Right hindlimb (tissue), 1 donor: ENCODE measurements at places on chromosomes 1 and 21.

DNA sequence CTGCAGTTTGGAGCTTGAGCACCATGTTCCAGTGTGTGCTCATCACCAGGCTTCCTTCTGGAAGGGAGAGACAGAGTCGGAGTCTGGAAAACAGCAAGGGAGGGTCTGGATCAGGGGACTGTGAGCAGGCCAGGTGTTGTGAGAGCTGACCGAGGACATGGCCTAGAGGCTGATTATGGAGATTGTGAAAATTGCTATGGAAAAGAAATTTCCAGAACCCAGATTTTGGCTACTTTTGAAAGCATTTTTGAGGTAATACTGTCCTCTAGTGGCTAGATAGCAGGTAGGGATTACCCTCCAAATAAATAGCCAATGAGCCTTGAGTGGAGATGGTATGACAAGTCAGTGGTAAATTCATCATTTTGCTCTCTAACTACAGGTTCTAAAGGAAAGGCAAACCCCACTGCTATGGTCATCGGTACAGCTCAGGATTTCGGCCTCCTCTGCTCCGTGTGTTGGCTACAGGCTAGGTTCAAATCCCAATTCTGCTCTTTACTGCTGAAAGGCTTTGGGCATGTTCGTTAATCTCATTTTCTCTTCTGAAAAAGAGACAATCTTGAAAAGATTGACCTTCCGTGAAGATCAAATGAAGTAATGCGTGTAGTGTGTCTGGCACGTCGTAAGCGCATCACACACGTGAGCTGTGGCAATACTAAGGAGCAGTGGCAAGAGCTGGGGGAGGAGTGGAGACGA is 1.0 kb upstream of the HAO2 start:
- peak; percentile 29 for DNase-seq

GRCh38 chr1:165375623-165376022 is 19.1 kb upstream of the LMX1A start:
- no peak for DNase-seq

DNA sequence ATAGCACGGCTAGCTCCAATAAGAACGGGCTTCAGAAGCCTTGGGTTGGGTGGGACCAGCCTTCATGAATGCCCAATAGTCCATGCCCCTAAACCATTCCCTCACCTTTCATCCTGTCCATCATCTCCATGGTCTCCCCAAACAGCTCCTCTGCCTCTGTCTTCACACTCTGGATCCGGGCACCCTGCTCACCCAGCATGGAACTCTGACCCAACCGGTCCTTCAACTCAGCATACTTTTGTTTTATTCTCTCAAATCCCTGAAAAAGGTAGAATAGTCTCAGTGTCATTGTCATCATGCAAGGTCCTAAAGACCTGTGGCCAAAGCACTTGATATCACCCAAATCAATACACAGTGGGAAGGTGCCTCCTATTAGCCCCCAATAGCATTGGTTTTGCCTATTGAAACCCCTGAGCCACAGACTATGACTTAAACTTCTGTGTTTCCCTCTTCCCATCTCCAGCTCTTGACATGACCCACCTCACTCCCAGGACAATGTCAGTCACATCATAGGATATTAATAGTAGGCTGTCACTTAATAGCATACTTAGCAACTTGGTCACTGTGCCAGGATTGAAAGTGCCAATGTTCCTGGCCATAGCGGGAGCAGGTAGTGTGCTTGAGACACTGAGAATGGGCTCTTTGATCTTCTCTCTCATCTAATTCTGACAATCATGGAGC is 33.0 kb downstream of the CAMK1G start:
- no peak for DNase-seq

GRCh38 chr1:18800258-18800657 is 59.2 kb downstream of the TAS1R2 start:
- no peak for DNase-seq

GRCh38 chr1:94379615-94380014 is 38.6 kb upstream of the ABCD3 start:
- no peak for DNase-seq

GRCh38 chr1:183777328-183777727 is 27.6 kb upstream of the RGL1 start:
- no peak for DNase-seq

DNA sequence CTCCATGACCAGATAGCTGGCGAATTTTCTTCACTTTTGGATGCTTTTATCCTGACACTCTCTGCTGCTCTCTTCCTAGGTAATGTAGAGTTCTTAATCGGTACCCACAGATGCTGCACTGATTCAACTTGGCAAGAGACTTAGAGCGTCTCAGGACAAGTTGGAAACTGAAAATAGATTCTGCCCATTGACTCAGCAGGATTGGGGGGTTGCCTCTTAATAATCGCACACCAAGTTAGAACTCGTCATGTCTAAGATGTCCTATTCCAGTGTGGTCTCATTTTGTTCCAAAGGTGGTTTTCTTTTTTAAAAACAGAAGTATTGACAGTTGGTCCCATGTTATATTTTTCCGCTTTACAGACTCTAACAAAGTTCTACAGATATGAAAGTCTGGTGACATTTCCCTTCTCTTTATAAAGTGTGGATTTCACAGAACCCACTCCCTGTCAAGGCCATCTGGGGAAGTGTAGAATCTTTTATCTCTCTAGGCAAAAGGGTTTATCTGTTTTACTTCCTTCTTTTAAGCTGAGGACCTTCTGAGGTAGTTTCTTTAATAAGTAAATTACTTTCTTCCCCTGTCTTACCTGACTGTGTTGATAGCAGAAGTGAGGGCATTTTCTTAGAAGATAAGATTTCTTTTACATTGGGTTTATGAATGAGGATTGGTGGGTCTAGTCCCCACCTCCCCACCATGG is 12.1 kb upstream of the DIPK1A start:
- no peak for DNase-seq

DNA sequence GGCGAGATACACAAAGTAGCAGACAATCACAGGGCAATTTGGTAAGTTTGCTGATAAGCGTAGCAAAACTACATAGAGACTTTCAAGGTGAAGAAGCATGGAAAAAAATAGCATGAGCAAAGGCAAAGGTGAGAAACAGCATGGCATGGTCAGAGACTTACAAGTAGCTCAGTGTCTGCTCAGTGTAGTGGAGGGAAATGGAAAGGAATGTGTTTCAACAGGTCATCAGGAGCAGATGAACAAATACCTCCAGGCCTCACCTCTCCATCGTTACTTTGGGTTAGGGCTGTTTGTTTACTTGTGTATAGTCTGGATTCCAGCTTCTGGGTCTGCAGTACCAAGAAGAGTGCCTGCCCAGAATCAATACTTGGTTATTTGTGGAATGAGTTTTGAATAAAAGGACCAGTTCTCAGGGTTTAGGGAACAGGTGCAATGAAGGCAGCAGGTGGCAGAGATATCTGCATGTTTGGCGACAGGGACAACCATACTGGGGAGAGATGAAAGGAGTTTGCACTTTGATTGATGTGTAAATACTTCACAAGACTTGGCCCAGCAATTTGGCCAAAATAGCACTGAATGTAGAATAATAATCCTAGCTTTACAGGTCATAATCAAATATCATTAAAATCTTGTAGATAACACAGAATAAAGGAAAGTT is 97.0 kb upstream of the FGGY start:
- no peak for DNase-seq

- DNase-seq, result peak; percentile 12
These were observed 154.7 kb downstream of the PGBD5 start for GRCh38 chr1:230271300-230272035.

GRCh38 chr1:67429528-67430357 is 459 bp downstream of the SERBP1 start:
- peak; percentile 54 for DNase-seq

DNA sequence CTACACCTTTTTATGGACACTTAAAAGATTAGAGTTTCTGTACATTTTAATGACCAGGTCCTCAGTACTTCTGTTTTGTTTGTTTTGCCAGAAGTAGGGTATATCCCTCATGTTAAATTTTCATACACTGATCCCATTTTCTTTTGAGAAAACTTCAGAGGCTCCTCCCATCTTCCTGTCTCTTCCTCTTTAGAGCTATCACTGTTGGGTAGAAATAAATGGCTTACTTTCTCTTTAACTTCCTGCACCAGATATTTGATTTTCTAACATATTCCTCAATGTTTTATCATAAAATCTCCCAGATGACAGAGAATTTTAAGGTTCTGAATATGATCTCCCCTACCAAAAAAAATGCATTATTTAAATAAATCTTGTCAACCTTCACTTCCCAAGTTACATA is 23.4 kb downstream of the VAV3 start:
- DNase-seq, result no peak

- no peak for DNase-seq
These were observed 73.0 kb upstream of the ABCD3 start for GRCh38 chr1:94345148-94345721.

GRCh38 chr1:76101548-76101947 is 27.0 kb downstream of the ST6GALNAC3 start:
- DNase-seq, result no peak

DNA sequence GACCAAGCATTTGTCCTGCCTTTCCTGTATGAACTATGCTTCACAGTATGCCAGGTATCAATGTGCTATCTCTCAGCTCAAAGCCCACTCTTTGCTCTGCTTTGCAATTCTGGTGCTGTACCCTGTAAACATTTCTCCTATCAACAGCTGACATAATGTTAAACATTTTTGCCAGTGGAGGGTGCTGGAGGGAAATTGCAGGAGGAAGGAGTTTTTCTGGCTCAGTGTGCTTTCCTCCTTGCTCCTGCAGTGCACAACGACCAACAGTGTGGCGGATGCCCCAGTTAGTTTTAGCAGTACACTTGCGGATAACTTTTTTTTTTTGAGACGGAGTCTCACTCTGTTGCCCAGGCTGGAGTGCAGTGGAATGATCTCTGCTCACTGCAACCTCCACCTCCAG is 67.1 kb upstream of the PTGFRN start:
- DNase-seq, result no peak

DNA sequence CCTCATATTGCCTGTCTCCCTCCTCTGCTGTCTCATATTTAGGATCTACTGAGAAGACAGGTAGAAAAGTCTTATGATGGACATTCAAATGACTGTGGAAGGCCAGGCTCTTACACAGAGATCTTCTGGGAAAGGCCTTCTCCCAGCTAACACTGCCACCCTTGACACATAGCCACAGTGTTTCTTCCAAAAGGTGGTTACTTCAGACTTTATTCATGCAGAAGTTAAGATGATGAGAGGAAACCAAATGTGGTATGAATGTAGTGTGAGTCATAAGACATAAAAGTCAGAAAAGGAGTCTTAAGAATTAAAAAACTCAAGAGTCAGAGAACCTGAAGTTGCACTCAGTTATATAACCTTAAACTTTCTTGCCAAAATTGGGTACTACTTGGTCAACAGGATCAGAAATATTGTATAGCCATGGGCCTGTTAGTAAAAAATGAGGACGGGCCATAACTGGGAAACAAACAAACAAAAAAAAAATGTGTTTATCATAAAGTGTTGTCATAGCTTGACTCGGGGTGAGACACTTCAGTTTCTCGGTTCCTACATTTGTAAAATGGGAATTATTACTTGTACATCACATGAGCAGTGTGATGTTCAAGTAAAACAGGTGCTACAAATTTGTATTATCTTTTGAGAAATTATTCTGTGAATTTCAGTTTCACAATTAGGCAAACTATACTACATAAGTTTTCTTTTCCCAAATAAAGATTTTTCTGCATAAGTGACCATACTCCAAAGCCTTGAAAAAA is 1.2 kb upstream of the DENND1B start:
- no peak for DNase-seq

DNA sequence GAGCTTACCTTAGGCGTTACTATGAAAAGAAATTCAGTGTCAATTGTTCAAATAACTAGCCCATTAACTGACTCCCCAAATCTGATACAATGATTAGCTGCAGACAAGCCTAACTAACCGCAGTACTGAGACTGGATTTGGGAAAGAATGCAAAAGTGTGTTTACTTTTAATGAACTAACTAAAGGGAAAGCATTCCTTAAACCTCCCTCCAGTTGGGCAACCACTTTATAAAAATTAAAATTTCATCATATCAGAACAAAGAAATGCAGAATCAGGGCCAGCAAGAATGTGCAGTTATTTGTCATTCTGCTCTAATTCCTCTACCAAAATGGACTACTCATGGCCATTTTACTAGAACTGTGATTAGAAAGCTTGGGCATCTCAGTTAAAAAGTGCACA is 11.7 kb upstream of the NR5A2 start:
- DNase-seq, result no peak

GRCh38 chr21:34994766-34995631 is 54.1 kb downstream of the RUNX1 start:
- DNase-seq, result no peak

GRCh38 chr1:187951817-187952216 is 1123.1 kb downstream of the PLA2G4A start:
- DNase-seq, result no peak

DNA sequence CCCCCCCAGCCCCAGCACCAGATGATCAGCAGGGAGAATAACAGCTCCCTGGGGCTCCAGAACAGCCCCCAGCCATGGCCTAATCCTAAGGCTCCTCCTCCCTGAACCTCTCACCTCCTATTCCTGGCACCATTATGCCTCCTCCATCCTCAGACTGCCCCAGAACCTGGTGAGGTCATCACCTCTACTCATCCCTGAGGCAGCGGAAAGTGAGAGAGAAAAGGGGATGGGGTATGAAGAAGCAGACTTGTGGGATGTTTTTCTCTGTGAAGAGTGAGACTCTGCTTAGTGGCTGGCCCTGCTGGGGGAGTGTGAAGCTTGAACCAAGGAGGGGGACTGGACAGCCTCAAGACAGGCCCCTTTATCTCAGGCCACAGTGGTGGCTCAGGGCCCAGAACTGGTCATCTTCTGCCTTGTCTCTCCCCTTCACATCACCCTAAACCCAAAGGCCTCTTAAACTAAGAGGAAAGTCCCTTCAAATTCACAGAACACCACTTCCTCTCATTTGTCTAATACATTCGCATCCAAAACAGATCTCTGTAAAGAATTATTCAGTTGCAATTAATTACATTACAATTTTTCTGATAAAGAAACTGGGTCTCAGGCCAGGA is 2.2 kb upstream of the PPM1J start:
- peak; percentile 22 for DNase-seq

GRCh38 chr1:169106921-169107602 is 572 bp downstream of the ATP1B1 start:
- DNase-seq, result no peak

DNA sequence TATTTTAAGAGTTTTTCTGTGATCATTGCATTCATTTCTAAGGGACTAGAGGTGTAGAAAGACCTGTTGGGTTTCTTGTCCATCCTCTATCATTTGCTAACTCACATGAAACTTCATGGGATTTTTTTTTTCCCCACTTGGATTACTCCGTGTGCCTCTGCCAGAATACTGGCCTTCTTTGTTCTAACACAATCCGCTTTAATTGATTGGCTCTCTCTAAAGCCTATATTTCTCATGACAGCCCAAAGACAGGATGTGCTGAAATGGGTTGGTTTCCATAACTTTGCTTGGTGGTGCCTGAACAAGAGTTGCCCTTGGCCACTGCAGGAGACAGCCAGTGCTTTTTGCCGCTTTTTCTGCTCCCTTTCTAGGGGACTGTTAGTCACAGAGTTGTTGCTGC is 12.2 kb downstream of the CACHD1 start:
- no peak for DNase-seq
